ENCODE measurements at places on chromosomes 5 and 9.
A peak's percentile ranks its signal among the peaks of the same experiment; 100 is the strongest.

GRCh38 chr5:146620031-146620668 lies 104.2 kb upstream of the GPR151 start:
- no peak for DNase-seq

DNA sequence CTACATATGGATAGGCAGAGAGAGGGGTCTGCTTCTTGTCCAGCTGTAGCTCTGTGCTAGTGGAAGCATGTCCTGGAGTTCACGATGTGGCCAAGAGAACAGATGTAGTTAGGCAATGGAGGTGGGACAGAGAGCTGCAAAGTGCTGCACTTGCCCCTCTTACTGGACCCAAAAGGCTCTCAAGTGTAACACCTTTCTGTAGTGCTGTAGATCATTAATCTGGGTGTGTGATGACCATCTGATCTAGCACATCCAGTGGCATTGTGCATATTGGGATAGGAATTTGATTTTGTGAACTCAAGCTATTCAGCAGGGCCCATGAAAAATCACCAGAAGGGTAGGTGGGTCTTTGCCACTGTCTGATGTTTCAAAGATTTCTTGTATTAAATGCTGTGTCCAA lies 151.4 kb downstream of the KDM4C start:
- DNase-seq = no peak

DNA sequence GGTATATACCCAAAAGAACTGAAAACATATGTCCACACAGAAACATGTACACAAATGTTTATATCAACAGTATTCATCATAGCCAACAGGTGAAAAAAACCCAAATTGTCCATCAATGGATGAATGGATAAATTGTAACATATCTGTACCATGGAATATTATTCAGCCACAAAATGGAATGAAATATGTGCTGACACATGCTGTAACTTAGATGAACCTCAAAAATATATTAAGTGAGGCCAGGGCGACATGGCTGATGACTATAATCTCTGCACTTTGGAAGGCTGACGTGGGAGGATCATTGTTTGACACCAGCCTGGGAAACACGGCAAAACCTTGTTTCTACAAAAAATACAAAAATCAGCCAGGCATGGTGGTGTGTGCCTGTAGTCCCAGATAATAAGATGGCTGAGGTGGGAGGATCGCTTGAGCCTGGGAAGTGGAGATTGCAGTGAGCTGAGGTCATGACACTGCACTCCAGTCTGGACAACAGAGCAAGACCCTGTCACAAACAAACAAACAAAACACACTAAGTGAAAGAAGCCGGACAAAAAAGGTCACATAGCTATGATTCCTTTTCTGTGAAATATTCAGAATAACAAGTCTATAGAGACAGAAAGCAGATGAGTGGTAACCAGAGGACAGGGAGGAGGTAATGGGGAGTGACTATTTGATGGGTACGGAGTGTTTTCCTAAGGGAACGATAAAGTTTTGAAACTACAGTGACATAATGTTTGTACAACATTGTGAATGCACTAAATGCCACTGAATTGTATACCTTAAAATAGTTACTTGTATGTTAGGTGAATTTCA lies 11.4 kb downstream of the KYAT1 start:
- DNase-seq = no peak

GRCh38 chr9:109129470-109130197 lies 9.9 kb upstream of the TMEM245 start:
- no peak for DNase-seq

GRCh38 chr9:87535817-87536539 lies 38.3 kb downstream of the DAPK1 start:
- DNase-seq = no peak

GRCh38 chr5:95841914-95842812 lies 19.6 kb upstream of the GLRX start:
- peak; percentile 56 for DNase-seq

GRCh38 chr5:150587856-150588595 lies 52.4 kb upstream of the SYNPO start:
- DNase-seq = no peak

- no peak for DNase-seq
These were observed 38.3 kb upstream of the FBXW11 start for GRCh38 chr5:172044631-172045314.

DNA sequence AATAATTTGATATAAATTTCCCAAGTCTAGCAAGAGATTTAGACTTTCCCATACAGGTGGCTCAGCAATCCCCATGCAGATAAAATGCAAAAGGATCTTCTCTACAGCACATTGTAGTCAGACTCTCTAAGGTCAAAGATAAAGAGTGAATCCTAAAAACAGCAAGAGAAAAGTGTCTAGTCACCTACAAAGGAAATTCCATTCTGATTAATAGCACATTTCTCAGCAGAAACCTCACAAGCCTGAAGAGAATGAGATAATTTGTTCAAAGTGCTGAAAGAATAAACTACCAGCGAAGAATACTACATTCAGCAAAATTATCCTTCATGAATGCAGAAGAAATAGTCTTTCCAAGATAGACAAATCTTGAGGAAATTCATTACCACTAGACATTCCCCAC lies 493.3 kb downstream of the PRELID2 start:
- DNase-seq = no peak

DNA sequence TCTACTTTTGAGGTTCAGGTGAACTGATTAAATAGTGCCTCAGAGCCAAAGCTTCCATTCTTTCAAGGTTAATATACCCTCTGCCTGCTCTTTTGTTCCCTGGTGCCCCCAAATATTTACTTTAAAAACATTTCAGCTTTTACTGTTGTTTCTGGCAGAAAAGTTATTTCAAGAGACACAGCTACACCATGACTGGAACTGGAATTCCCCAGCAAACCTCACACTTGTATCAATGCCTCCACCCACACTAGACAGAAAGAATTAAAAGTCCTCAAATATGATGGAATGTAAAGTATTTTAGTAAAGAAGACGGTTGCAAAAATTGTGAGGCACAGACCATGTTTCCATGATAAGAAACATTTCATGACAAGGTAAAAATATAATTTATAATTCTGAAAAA lies 720.2 kb upstream of the TYRP1 start:
- DNase-seq = no peak

DNA sequence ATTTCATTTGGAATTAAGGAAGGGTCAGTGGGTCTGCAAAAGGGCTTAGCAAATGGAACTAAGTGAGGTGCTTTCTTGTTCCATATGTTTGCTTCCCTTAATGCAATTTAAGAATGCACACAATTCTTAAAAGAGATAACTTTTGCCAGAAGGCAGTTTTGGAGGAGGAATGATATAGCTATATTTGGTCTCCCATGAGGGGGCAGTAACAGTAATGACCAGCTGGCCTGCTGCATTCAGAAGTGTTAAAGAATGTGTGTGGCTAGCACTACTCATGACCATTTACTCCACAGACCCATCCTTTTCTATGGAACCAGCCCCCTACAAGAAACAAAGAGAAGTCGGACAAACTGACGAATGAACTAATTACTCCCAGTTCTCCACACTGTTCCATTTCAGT lies 638.9 kb downstream of the RAB3C start:
- DNase-seq = no peak

GRCh38 chr9:79581388-79581787 lies 9.6 kb downstream of the TLE4 start:
- DNase-seq = no peak

GRCh38 chr5:78610163-78610583 lies 38.4 kb downstream of the LHFPL2 start:
- DNase-seq = no peak

DNA sequence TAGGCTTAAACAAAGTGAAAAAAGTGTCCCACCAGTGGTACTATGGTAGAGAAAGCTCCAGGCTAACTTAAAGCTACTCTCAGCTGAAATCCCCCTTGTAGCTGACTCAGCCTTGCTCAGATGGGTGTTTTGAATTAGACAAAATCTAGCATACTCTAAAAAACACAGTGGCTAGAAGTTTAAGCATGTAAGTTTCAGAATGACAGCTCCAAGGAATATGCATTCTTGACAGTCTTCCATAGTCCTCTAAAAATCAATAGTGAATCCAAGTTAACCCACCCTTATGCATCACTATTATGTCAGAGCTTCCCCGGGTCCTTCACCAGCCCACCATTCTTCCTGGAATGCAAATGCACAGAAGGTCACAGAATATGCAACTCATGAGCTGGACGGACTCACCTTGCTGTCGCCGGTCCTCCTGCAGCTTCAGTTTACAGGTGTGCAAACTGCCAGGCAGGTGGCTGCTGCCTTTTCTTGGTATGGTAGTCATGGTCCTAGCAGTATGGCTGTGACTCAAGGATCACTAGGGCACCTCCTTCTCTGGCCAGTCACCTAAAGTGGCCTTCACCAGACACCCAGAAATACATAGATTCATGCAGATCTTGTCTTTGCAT lies 668 bp downstream of the RANBP3L start:
- DNase-seq = peak; percentile 49

GRCh38 chr5:113917997-113918396 lies 404.5 kb downstream of the YTHDC2 start:
- no peak for DNase-seq

DNA sequence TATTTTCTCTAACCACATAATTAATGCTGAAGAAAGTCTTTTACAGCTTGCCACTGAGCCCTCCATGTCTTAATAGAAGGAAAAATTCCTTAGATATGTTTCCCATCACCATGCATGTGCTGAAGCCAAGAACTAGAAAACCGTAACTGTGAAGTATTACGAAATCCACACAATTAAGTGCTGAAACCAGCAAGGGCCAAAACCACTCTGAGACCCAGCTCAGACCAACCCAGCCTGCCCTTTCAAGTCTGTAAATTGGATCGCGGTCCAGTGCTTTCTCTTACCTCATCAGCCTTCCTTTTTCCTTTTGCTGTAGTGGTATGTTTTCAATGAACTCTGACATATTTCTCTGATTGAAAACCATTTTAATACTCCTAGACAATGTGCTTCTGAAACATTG lies 26.3 kb downstream of the SEMA5A start:
- no peak for DNase-seq

DNA sequence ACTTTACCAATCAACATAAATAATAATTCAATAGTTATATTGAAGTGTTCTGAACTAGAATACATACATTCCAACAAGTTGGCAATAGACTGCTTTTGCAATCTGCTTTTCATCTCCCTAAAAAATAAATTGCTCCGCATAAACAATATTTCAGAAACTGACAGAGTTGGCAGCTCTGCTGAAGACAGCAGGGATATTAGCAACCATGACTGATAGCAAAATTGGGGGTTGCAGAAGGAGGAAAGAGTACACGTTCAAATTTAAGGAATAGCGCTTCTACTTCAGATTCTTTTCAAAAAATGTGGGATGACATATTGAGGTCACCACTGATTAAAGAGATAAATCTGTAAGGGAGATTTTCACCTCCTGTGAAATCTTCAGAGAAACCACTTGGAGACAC lies 521.2 kb downstream of the DTWD2 start:
- DNase-seq = no peak

- peak; percentile 52 for DNase-seq
These were observed 15.0 kb downstream of the ZSWIM6 start for GRCh38 chr5:61347080-61347479.

- DNase-seq = no peak
These were observed 686 bp downstream of the BRD9 start for GRCh38 chr5:891837-892393.

DNA sequence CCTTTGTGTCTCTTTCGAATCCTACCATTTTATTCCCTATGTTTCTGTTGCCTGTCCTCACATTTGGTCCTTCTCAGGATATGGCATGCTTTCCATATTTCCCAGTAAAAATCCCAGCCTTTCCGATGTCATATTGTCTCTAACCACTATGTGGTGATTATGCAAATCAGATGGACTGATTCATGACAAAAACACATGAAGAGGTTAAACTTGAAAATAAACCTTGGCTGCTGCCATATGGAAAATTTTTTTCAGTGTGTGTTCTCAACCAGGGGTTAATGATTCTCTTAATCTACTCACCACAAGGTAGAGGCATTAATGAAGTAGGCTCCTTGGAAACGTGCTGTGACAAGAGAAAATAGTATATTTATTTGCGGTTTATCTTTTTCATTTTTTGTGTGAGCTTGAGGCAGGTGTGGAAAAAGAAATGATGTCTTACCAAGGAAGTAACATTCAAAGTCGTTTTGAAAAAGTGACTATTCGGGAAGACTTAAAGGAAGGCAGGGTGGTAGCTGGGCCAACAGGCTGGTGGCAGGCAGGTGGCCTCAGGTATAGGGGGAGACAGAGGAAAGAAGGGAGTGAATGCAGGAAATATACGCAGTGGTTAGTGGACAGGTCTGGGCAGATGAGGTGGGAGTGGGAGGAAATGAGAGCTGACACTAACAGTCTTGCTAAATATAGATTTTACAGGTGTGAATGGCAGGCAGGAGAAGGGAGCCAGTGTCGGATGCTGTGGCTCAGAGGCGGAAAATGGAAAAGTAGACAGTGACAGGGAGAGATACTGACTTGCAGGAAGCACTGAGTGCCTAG lies 46.2 kb downstream of the DMRT2 start:
- no peak for DNase-seq

DNA sequence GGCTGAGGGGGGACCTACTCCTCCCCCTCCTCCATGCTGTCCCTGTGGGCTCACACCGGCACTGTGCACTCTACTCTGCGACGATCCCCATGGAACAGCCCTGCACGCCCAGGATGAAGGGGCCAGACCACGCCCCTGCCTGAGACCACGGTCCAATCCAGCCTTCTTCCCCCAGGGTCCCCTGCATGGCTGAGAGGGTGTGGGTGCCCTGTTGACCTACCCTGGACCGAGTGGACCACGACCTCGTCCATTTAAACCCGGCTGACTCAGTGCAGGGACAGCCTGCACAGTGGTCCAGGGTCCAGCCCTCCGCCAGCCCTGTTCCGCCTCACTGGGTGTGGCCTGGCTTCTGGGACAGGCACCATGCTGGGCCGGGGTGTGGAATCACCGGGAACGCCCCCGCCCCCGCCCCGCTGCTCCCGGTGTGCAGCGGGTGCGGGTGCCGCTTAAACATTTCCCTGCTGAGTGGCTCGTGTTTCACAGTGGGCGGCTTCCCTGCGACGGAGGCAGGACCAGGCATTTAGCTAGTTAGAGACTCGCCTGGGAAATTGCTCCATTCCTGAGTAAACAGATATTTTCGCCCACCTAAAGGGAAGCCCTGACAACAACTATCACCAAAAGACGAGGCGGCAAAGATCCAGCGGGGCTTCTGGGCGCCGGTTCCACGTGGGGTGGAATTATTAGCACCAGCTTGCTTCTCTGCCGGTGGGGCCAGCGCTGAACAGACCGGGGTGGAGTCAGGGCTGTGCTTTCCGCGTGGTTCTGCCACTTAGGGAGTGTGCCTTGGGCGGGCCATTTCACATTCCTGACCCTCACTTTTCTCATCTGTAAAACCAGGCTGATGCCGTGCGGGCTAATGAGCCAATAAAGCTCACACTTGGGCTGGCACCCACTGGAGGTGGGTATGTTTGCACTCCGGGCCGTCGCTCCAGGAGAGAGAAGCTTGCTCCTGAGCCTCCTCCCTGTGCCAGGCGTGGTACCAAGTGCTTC lies 22.6 kb downstream of the DBH start:
- DNase-seq = peak; percentile 91

- no peak for DNase-seq
These were observed 370 bp upstream of the CDH6 start for GRCh38 chr5:31193116-31193515.

- no peak for DNase-seq
These were observed 84.7 kb downstream of the YTHDC2 start for GRCh38 chr5:113598150-113598549.
